Urothelium cell line (cell line): ENCODE measurements at places on chromosomes 11 and 22.

DNA sequence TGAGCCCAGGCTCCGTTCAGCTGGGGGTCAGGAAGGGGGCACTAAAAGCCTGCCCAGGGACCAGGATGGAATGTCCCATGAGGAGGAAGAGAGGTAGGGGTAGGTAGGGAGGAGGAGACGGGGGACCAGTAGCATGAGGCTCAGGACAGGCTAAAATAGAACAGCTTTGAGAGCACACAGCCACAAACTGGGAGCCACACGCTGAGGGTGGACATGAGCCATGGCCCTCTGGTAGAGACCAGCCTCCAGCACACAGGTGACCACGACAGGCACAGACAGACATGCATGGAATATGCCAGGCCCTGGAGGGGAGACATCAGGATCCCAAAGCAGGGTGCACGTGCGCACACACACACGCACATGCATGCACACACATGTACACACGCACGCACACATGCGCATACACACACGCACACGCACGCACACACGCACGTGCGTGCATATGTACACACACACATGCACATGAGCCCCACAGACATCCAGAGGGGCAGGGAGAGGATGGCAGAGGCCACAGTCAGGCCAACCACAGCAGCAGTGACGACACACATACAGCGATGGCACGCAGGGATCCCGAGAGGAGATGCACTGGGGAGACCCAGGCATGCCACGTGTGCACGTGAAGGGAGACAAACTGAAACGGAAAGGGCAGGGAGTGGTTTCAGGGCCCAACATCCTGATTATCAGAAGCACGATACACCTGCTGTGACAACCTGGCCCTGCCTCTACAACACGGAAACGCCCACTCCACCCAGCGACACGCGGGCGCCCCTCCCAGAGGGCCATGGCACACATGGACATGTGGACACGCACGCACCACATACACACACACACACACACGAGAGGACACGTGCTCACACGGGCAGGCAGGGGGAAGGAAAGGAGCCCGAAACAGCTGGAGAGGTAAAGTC, 25.7 kb downstream of the LRRC10B start:
- DNase-seq, result no peak

- peak; percentile 36 for DNase-seq
Observed at GRCh38 chr22:38314051-38314932, 2.9 kb downstream of the CSNK1E start.

DNA sequence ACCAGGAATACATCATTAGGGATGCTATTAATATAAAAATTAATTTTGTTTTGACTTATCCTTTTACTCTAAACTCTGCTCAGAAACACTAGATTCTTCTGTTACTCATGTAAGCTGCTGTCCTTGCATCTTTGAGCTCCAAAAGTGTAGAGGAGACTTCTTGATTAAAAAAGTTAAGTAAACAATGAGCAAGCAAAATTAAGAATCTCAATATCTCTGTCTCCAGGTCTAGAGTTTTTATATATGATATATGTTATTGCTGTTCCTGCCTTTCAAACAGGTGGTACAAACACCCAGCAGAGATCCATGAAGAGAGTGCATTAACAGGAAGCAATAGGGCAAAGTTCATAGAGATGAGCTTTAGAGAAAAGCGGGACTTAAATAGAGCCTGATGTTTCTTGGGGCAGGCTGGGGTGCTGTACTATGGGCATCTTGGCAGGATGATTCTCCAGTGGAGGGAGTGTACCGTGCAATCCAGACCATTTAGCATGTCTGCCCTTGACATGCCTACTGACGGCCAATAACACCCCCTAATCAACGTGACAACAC, 6.9 kb downstream of the MAPK1 start:
- DNase-seq, result no peak

DNA sequence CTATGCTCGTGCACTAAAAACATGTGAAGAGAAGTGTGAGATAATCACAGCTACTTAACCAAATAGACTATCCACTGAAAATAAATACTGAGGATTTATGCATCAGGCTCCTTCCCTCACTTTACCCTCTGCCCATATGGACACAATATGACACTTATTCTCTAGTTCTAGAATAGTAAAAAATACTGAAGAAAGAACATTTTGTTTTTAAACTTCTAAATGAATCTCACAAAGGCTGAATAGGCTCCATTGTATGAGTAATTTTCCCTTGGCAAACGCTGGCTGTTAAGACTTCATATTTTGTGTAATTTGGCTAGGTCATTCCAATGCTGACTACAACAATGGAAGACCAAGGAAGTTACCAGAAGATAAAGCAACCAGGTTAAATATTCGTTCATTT, 9.9 kb downstream of the HPS5 start:
- no peak for DNase-seq

GRCh38 chr11:98227278-98227677, 793.5 kb upstream of the CNTN5 start:
- no peak for DNase-seq

- DNase-seq, result peak; percentile 81
Observed at GRCh38 chr11:119315131-119316015, 1.6 kb downstream of the MCAM start.

DNA sequence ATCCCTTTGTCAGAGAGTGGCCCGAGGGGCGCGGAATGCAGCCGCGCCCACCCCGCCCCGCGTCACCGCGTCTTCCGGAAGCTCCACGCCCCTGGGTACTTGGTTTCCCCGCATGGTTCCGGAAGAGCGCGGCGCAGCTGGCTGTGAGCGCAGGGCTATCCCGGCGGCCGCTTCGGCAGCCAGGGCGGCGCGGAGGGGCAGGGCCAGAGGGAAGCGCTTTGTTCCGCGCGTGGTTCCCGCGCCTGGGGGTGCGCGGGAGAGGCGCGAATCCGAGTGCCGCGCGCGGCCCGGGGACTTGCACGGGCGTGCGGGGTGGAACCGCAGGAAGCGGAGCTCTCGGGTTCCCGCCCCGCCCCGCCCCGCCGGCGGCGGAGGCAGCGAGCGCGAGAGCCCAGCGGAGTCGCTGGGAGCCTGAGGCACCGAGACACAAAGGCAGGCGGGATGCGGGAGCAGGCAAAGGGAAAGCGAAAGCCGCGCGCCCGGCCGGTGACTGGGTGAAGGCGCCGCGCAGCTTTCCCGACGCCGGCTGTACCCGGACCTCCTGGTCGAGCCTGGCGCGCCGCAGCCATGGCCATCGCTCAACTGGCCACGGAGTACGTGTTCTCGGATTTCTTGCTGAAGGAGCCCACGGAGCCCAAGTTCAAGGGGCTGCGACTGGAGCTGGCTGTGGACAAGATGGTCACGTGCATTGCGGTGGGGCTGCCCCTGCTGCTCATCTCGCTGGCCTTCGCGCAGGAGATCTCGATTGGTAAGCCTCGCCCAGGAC, at the start of gene PANX1:
Gene PANX1 (plus strand): TSS at position 96 of the 766 bp plus-strand sequence. CDS start 472 bp downstream, at position 568.
- DNase-seq, result peak; percentile 87

DNA sequence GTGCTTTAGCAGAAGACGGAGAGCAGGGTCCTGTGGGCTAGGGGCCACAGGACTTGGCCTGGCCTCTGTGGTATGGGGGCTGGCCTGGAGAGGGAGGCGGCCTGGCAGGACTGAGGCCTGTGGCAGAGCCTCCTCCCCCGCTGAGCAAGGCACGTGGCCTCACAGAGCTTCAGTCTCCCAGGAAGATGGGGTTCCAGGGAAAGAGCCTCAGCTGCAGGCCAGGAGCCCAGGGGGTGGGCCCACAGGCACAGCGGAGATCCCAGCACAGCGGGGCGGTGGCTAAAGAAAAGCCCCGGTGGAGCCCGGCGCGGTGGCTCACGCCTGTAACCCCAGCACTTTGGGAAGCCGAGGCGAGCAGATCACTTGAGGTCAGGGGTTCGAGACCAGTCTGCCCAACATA, 2.2 kb downstream of the MAPK12 start:
- no peak for DNase-seq

DNA sequence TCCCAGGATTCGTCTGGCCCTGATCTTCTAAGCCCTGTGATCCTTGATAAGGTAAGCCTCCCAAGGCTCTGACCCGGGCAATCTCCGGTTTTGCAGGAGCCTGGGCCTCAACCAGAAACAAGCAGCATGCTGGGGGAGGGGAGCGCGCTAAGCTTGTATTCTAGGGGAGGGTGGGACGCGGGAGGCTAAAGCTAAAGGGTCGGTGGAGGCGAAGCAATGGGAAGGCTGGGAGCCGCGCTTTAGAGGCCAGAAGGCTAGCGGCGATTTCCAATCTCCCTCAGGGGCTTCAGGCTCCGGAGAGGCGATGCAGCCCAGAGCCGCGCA, 753 bp downstream of the PTPN5 start:
- no peak for DNase-seq

GRCh38 chr22:37680191-37680851, 4.9 kb downstream of the LGALS1 start:
- DNase-seq, result no peak

- DNase-seq, result no peak
Observed at GRCh38 chr11:2904153-2905052, 18.8 kb upstream of the CDKN1C start.

DNA sequence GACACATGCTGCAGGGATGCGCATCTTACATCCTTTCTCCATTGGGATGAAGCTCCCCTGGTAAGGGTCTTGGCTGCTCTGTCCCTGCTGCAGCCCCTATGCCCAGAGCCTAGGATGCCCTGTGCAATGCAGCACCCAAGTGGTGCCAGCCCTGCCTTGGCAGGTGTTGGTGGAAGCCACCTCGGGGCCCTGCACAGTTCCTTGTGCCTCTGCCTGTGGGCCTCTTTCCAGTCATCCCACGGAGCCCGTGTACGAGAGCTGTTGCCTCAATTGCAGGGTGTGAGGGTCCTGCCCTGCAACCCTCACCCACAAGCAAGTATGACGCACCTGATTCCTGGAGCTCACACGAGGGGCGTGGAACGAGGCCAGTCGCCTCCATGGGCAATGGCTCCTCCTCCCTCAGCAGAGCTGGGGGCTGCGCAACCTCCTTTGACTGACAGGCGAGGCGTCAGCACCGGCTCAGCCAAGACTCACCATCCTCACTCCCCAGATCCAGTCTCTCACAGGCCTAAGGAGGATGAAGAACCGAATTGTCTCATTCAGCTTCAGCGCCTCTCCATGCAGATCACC, 719.6 kb downstream of the BRD1 start:
- no peak for DNase-seq

- no peak for DNase-seq
Observed at GRCh38 chr11:115224551-115224950, 279.7 kb downstream of the CADM1 start.

DNA sequence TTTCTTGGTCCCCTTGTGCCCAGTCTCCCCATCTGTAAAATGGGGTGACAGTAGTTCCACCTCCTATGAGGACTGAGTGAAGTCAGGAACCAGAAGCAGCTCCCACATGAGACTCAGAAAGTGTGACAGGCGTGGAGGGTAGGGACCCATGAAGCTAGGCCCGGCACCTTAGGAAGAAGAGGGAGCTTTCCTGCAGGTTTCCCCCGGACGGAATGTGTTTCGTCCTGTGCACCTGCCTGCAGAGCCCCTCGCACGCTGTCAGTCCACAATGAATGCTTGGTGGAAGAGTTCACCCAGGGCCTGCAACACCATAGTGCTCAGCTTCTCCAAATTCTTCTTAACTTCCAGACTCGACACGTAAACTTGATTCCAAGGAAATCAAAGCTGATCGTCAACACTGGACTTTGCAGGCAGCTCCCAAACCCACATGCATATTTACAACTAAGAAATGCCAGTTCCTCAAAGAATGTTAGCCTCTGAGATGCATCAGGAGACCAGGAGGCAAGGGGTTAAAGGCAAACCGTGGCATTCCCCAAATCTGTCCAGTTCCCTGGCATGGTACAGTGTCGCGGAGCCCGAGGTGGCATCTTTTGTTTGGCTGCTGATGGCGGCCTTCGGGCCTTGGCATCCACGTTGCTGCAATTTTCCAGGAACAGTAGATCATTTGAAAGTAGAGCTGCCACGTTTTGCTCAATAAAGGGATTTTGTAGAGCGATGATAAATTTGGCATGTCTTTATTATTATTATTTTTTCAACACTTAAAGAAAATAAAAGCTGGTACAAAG, 15.4 kb downstream of the LRP5 start:
- no peak for DNase-seq

DNA sequence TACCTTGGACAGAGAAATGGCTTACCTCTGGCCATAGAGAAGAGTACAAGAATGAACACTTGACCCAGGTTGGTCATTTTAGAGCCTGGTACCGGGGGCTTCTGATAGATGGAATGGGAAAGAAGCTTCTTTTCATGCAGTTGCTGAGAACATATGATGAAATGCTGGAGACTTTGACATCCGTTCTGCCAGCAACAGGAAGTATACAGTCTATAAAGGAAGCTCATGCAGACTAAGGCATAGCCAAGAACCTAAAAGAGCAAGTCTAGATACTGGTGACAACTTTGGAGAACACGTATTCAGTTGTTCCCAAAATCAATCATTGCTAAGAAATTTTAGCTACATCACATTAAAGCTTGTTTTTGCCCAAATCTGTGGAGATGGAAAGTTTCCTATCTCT, 894.6 kb downstream of the METTL15 start:
- no peak for DNase-seq

DNA sequence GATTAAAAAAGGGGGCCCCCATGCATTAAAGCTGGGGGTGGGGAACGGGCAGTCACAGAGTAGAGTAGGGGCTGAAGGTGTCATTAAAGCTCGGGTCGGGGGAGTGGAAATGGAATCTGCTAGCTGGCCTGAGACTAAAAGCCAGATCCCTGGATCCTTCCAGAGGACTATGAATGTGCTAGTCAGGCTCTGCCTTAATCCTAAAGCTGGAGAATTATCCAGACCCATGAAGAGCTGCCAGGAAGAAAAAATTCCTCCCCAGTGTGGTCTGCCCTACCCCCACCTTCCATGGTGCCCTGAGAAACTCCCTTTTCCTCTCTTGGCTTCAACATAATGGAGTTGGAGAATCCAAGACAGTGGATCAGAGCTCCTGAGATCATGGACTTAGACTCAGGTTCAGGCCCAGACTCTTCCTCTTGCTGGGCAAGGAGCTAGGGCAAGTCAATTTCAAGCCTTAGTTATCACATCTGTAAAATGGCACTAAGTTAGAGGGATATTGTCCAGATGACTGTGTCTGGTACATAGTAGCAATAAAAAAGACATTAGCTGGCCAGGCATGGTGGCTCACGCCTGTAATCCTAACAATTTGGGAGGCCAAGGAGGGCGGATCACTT, 24.0 kb upstream of the SMTN start:
- no peak for DNase-seq

GRCh38 chr11:119571311-119571710, 148.3 kb upstream of the THY1 start:
- DNase-seq, result no peak

DNA sequence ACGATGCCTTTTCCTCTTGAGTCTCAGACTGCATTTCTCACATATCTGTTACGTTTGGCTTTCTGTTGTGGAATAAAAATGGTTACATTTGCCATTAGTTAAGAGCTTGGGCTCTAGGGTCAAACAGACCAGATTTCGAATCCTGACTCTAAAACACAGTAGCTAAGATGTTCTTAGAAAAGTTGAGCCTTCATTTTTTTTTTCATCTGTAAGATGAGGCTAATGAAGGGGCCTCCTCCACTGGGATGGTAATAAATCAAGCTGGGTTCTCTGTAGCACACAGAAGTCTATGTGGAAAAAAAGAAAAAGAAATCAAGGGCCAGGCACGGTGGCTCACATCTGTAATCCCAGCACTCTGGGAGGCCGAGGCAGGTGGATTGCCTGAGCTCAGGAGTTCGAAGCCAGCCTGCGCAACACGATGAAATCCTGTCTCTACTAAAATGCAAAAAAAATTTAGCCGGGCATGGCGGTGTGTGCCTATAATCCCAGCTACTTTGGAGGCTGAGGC, 49.9 kb upstream of the CAPRIN1 start:
- no peak for DNase-seq

GRCh38 chr11:79253280-79253679, 187.6 kb downstream of the TENM4 start:
- no peak for DNase-seq

- no peak for DNase-seq
Observed at GRCh38 chr22:28148816-28149465, 229.9 kb upstream of the PITPNB start.
